CD4-positive, alpha-beta T cell treated with Interleukin-15 for 4 hours (primary cell): ENCODE measurements at places on chromosomes 6 and 20.

DNA sequence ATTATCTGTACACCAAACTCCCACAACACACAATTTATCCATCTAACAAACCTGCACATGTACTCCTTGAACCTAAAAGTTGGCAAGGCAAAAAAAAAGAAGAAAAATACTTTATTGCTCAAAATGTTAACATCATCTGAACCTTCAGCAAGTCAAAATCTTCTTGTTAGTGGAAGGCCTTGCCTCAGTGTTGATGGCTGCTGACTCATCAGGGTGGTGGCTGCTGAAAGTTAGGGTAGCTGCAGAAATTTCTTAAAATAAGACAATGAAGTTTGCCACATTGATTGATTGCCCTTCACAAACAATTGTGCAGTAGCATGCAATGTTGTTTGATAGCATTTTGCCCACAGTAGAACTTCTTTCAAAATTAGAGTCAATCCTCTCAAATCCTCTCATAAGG is 2.7 kb upstream of the WFDC11 start:
- no peak for DNase-seq

- no peak for DNase-seq
These were observed 181.0 kb upstream of the ZNF217 start for GRCh38 chr20:53774461-53775203.

GRCh38 chr6:110930781-110931180 is 27.7 kb upstream of the GTF3C6 start:
- no peak for DNase-seq

DNA sequence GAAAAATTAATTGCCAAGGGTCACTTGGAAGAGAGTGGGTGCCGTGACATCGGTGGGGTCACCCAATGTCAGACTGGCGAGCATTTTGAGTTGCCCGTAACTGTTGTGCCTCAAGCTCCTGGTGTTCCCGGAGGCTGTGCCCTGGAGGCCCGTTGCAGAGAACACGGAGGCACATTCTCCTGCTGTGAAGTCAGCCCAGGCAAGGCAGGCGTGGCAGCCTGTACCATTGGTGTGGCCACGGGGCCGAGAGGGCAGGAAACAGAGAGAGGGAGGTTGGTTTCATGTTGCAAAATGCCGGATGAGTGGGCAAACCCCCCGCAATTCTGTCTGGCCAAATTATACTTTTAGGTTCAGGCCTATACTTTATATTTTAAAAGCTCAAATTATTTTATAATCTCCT is 81.2 kb downstream of the THBS2 start:
- DNase-seq, result no peak

DNA sequence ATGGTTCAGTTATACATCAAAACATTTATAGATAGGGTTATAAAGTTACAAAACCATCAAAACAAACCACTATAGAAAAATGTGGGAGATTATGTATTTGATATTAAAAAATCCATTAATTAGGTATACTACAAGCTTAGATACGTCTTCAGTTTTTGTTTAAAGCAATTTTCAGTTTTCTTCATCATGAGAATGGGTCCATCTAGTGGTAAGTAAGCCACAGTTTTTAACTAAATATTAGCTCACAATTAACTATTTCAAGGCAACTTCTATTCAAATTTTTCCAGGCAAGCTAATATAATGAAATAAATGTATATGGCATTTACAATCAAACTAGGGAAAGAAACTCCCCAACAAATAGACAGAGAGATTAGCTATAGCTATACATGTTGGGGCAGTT is 44.4 kb downstream of the RNGTT start:
- DNase-seq, result no peak

GRCh38 chr20:57577679-57578475 is 17.0 kb downstream of the PCK1 start:
- no peak for DNase-seq

DNA sequence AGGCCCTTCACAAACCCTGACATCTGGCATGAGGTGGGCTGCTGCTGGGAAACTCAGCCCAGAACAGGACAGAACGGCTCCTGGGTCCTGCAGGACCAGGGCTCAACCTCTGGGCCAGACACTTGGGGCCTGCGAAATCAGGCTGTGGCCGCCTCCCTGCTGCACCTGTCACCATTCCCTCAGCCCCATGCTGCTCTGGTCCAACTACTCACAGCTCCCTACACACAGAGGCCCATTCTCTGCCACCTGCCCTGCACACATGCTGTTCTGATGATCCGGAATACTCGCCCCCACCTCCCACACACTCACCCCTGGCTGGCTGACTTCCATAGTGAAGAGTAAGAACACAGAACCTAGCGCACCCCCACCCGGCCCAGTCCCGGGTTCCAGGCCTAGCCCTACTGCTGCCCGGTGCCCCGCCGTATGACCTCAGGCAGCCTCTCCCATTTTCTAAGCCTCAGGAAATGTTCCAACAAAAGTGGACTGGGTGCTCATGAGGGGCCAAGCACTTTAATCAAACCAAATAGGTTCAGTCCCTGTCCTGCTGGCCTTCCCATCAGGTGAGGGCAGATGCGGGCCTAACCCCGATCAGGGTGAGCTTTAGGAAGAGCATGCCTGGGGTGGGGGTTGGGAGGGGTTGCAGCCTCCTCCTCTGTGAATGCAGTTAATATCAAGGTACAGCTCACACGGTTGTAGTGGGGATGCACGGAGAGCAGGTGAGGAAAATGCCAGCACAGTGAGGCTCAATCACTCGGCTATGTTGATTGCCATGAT is 3.9 kb downstream of the PEDS1 start:
- no peak for DNase-seq

DNA sequence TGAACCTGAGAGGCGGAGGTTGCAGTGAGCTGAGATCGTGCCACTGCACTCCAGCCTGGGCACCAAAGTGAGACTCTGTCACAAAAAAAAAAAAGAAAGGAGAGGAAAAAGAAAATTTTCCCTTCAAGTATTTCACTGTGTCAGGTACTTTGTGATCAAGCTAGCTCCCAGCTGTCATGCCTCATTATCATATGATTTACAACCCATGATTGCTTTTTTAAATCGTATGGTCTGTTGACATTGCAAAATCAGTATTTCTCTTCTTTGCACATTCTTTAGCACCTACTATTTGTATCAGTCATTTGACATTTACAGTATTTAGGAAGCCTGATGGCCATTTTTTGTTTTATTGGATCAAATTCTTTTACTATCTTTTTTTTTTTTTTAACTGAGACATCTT is 22.4 kb downstream of the SASH1 start:
- no peak for DNase-seq

- no peak for DNase-seq
These were observed 21.7 kb upstream of the MMS22L start for GRCh38 chr6:97304701-97305100.

DNA sequence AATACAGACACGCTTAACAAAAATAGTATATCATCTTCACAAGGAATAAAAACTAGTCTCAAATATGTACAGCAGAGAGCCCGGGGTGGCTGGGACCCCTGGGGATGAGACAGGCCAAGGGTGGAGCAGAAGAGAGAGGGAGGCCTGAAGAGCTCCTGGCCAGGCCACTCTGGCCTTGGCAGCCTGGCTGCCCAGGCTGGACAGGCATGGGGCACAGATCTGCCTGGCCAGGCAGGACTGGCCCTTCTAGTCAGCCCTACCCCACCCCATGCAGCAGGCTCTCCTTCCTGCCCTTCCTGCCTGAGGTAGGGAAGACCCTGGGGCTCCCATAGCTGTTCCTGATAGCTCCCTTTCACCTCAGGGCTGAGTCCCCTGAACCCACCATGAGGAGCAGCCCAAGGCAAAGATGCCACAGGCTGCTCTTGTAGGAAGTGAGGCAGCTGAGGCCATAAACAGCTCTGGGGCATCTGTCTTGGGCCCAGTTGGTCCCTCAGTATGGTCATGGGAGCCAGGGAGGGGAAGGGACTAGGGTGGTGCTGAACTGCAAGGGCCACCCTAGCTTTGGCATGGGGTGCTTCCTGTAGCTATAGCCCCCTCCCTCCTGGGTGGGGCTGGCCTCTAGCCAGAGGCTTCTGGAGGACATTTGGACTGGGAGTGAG is 27.1 kb downstream of the COX4I2 start:
- no peak for DNase-seq

DNA sequence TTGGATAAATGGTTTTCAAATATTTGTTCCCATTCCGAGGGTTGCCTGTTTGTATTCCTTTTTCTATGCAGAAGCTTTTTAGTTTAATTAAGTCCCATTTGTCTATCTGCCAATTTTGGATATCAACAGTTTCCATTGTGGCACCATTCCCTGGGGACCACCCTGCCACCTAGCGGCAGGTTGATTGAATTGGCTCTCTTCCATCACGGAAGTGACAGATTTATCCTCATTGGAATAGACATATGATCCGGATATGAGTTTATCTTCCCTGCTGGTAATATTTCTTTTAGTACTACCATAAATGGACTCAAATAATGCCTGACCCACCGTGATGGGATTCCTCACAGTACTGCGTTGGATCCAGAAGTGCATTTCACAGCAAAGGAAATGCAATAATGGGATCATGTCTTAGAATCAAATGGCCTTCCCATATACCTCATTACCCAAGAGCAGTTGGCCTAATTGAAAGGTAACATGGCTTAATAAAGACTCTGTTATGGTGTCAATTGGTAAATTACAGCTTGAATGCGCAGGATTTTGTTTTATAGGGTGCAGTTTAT is 327.0 kb downstream of the BMP2 start:
- no peak for DNase-seq

DNA sequence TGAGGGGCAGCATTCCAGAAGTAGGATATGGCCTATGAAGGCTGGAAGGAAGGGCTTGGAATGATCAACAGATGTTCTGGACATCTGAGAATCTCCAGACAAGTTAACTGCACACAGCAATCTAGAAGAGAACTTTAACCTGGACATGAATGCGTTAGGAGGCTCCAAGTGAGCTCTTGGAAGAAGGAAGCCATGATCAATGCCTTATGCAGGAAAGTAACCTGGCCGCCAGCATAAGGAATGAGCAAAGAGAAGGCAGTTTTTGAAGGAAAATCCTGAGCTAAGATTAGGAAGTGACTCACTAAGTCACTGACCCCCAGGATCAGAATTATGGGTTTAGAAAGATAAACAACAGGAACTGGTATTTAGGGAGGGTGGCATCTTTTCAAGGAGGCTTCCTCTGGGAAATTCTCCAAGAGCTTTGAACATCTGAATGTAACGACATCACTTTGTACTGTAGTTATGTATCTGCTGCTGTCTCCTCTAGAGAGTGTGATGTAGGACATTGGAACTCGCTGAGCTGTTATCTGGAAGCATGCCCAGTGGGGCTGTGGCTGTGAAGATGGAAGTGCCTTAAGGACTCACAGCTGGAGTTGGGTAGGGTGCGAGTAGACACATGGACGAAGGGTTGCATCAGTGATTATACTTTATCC is 236.8 kb downstream of the PACRG start:
- DNase-seq, result no peak

DNA sequence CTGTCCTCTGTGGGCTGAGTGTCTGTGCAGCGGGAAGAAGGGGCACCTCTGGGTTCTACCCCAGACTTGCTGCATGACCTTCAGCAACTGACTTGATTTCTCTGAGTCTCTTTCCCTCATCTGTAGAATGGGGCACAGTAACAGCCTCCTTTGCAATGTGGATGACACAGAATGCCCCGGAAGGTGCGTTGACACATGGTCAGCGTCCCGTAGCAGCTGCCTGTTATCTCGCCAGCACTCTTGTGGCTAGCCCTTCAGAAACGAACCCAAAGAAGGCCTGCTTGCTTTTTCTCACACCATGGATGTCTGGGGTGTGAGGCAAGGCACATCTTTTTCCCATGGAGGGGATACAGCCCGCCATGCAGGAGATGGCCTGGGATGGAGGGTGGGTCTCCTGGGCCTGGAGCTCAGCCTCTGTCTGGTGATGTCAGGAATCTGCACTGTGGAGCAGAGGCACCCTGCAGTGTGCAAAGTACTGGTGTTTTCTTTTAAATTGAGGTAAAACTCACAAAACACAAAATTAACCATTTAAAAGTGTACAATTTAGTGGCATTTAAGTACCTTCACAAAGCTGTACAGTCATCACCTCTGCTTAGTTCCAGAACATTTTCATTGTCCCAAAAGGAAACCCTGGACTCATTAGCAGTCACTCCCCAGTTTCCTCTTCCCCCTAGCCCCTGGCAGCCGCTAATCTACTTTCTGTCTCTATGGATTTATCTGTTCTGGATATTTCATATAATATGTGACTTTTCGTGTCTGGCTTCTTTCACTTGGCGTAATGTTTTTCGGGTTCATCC is 59.8 kb upstream of the FAM83D start:
- DNase-seq, result no peak

GRCh38 chr6:62978920-62979319 is 232.3 kb upstream of the FKBP1C start:
- DNase-seq, result no peak

DNA sequence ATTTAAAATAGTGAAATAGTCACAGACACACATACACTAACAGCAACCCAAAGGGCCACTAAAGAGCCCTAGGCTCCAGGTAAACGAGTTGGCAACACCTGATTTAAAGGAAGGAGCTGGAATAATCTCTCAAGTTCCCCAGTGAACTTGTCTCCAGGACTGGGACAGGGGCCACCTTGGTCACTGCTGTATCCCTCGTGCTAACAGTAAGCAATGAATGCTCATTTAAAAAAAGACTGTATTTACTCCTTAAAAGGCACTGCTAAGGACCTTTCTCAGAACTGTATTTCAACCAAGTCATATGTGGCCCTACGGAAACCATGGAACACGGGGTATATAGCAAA is 1.3 kb downstream of the DIDO1 start:
- DNase-seq, result no peak

GRCh38 chr6:121571455-121571854 is 136.0 kb downstream of the GJA1 start:
- DNase-seq, result no peak

DNA sequence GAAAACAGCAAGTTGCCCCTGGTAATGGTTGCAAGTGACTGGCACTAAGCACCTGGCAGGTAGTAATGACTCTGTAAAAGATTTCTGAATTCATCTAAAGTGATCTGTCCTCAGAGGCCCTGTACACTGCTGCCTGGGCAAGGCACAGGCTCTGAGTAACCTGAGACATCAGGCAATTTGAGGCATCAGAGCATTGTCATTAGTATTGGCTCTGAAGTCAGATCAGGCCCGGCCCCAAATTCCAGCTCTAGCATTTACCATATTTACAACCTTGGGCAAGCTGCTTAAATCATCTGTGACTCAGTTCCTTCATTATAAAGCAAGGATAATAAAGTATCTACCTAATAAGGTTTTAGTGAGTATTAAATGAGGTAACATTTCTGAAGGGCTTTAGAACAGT is 17.3 kb upstream of the TENT5A start:
- DNase-seq, result no peak

DNA sequence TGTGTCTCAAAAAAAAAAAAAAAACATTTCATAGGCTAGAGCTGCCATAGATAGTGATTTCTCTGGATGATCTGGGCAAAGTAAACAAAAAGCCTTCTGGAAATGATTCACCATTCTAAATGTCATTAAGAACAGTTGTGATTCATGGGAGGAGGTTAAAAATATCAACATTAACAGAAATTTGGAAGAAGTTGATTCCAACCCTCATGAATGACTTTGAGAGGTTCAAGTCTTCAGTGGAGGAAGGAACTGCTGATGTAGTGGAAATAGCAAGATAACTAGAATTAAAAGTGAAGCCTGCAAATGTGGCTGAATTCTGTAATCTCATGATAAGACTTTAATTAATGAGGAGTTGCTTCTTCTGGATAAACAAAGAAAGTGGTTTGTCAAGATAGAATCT is 26.8 kb upstream of the MMP24 start:
- no peak for DNase-seq
